CD4-positive, CD25-positive, alpha-beta regulatory T cell (primary cell): ENCODE measurements at places on chromosomes 5 and 9. TPM values are rescaled to one million over a fixed set of nuclear protein-coding genes. Genes with fewer than 3 reads are reported as not detected.

GRCh38 chr5:5983261-5983980 is 394.9 kb downstream of the MED10 start:
- no peak for DNase-seq

- no peak for DNase-seq
Measured at GRCh38 chr5:132752581-132753125, 5.4 kb downstream of the CCNI2 start.

DNA sequence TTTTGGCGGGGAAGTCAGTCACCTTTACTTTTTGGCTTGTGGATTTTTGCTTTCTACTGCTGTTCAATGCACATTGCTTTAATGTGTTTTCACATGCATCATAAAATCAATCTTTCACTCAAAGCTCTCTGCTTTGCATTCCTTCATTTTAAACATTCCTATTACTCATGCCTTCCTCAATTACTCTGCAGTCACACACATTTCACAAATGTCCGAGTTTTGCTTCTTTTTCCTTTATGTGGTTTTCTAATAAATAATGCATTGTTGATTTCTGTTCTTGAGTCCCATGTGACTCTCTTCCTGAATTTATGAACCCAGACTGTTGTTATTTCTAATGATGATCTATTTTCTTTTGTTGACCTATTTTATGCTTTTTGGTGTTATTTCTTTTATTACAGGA is 82.3 kb upstream of the EPB41L4B start:
- DNase-seq, result no peak

CSF2 gene
- not detected for total RNA-seq

- DNase-seq, result no peak
Measured at GRCh38 chr5:72510610-72511181, 3.5 kb upstream of the ZNF366 start.

- DNase-seq, result no peak
Measured at GRCh38 chr9:124747065-124747464, 24.0 kb downstream of the NR6A1 start.

MEIKIN gene
- not detected for total RNA-seq

- DNase-seq, result no peak
Measured at GRCh38 chr5:14035859-14036503, 91.5 kb upstream of the DNAH5 start.
